ENCODE measurements at places on chromosomes 11 and 22. TPM values are rescaled to one million over a fixed set of nuclear protein-coding genes. Genes with fewer than 3 reads are reported as not detected.

DNA sequence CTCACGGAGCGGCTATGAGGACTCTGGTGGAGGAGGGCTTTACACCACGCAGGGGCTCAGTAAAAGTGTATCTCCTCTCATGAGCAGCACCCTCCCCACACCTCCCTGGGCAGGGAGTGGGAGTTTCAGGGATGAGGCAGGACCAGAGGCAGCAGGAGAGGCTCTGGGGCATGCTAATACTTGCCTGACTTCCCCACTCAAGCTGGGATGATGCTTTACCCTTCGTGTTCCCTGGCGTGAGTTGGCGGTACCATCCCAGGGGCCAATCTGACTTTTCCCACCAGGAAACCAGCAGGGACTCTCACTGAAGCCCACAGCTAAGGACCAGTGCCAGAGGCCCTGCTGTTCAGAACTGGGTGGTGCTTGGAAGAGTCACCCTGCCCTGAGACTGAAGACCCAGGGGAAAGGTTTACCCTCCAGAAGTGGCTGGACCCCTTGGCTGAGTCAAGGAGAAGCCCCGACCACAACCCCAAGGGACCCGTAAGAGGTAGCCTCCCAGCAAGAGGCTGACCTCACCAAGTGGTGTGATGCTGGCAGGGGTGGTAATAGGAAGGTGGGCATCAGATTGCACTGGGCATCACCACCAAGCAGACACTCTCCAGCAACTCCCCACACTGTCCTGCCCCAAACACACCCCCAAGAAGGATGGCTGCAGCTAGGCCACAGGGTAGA is 65.6 kb downstream of the THAP12 start:
- DNase-seq, result no peak

DNA sequence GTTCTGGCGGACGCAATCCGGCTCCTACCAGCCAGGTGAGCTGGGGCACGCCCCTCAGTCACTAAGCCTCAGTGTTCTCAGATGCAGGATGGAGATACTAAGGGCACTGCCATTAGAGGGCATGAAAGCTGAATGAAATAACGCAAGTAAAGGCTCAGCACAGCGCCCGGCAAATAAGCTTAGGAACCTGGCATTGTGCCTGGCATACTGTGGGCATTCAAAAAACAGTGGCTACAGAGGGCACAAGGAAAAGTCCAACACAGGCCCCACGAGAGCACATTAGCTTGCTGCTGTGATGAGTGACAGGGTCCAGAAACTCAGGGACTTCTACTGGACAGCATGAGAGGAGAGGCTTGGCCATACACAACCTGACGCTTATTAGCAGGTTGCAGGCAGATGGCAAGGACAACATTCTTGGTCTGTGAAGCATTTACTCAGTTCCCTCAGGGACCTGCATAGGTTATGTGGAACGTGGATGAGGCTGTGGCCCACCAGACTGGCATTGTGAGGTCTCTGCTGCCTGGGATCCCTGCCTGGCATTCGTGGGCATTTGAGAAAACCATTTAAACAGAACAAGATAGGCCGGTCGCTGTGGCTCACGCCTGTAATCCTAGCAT is 12.2 kb downstream of the TXN2 start:
- DNase-seq, result no peak

- no peak for DNase-seq
These were observed 14.5 kb downstream of the ATG16L2 start for GRCh38 chr11:72828692-72829101.

Gene ABCG4
- 0.13 TPM for total RNA-seq

Gene GLB1L3
- 0.75 TPM for total RNA-seq

- no peak for DNase-seq
These were observed 185.1 kb downstream of the CWF19L2 start for GRCh38 chr11:107272561-107272960.

GRCh38 chr22:50268655-50269113 is 1.5 kb downstream of the MAPK11 start:
- no peak for DNase-seq

GRCh38 chr11:112345706-112346105 is 85.0 kb upstream of the PLET1 start:
- DNase-seq, result no peak

- DNase-seq, result no peak
These were observed 54.7 kb downstream of the ABTB2 start for GRCh38 chr11:34303028-34303570.

DNA sequence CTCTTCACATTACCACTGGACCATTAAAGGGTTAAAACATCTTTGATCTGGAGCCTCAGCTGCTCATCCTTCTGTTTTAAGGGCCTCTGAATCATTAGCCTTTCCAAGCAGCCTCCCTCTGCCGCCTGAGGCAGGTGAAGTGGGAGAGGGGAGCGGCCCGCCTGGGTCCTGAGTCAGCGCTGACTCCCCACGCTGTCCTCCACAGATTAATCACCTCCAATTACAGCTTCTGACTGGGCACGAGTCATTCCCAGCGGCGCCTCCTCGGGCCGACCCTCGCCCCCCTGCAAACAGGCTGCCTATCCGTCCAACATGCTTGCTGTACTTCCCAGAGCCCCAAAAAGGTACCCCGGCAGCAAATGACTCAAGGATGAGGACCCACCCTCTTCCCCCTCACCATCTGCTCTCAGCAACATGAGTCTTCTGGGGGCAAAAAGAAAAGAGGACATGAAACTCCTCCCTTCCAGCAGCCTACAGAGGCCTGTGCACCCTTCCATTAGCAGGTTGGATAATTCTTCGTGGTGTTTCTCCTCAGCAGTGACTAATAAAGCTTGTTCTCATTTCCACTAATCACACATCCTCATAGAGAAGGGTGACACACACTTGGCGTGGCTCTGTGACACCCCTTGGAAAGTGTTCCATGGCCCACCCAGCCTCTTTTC is 44.3 kb upstream of the JAM3 start:
- no peak for DNase-seq

GRCh38 chr11:130402570-130402969 is 25.8 kb downstream of the ADAMTS8 start:
- DNase-seq, result no peak

- DNase-seq, result no peak
These were observed 7.3 kb upstream of the AMBRA1 start for GRCh38 chr11:46601129-46601528.

Gene F2
- total RNA-seq, result not detected

Gene PLA2G6
- 15.5 TPM for total RNA-seq

DNA sequence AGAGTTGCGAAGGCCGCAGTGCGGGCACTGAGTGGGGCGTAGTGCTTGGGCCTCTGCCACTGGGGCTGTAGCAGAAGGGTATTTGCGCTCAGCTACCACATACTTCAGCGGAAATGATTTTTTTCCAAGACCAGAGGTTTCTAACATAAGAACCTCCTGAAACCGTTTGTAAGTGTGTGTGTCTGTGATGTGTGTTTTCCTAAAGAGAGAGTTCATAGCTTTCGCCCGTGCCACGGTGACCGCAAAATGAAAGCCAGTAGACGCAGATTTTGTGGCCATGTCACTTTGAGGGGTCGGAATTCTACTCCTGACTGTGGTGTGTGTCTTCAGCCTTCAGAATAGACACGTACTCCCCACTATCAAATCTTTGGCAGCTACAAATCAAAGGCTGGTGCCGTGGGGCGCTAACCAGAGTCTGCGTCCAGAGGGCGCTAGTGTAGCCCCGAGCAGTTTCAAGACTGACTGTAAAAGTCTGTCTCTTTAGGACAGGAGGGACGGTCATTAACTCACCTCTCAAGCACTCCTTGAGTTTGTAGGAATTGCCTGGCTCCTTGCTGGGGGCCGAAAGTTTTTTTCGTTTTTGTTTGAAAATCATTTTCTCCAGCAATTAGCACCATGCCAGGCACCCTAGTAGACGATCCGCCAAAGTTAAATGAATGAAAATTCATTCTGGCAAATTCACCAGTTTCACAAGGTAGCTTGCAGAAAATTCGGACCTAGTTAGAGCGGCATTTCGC is 2.5 kb upstream of the CALCA start:
- no peak for DNase-seq

Gene EXPH5
- total RNA-seq, result 10.1 TPM

DNA sequence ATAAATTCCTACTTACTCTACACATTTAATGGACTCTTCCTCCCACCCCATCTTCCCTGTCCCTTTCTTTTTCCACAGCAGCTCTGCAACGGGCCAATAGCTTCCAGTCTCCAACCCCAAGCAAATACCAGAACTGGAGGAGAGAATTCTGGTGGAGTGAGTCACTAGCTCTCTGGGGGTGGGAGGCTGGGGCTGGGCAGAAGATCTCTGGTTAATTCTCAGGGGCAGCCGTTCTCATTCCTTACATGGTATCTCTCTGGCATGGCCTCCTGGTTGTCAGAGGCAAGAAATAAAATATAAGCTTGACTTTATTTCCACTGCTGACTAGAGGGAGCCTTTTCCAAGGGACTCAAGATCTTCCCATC is 90.4 kb upstream of the PARVA start:
- peak; percentile 89 for DNase-seq

Gene ACTN3
- total RNA-seq, result not detected

Gene PPM1F
- total RNA-seq, result 27.0 TPM

DNA sequence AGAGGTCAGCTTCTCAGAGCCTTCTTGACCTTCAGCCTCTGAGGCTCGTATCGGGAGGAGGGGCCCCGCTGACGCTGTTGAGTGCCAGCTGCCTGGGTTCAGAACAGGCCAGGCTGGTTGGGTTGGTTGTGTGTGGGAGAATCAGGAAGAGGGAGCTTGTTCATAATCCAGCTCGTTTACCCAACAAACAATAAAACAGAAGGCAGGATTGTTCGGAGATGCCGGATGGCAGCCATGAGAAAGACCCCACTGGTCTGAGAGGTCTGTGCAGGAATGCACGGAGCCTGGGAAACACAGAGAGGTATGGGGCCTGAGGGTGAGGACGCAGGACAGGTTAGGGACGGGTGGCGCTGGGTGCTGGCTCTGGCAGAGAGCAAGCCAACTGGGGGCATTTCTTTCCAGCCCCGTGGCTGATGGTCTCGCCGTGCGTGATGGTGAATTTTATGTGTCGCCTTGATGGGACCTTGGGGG is 31.6 kb upstream of the SHANK2 start:
- DNase-seq, result no peak

- DNase-seq, result no peak
These were observed 71.8 kb upstream of the B3GAT1 start for GRCh38 chr11:134483857-134484256.

Gene PARVA
- 45.9 TPM for total RNA-seq

- no peak for DNase-seq
These were observed 116.0 kb upstream of the BID start for GRCh38 chr22:17890245-17890671.

Gene KCNQ1OT1
- total RNA-seq, result 0.54 TPM

- no peak for DNase-seq
These were observed 14.5 kb downstream of the PCSK7 start for GRCh38 chr11:117217141-117218084.

DNA sequence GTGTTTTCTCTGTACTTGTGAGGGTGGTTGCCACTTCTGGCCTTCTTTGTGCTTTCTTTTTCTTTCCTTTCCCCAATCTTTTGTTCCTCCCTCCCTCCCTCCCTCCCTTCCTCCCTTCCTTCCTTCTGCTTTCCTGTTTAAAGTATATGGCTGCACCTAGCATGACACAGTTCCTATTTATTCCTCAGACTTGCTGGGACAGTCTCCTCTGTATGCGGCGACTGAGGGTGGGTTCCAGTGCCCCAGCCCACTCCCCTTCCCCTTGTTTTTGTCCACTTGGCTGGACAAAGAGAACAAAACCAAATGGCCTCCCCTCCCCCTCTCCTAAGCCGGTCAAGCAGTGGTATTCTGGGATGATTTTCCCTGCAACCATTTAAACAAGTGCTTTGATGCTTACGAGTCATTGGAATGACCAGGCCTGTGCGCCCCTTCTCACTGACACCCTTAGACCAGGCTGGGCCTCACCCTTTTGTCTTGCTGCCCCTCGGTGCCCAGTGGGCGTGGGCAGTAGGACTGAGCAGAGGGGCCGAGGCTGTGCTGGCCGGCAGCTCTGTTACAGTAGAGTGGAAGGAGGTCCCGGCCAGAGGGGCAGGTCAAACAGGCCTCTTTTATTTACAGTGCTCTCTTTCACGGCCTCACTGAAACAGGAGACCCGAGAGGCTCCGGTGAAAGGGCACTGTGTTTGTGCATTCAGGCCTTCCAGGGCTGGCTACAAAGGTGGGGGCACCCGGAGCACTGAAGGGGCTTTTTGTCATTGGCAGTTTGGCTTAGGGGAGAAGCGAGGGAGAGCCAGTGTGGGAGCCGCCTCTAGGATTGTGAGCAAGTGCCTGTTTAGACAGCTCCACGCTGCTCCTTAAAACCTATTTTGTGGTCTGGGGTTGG is 32.2 kb downstream of the ZBTB16 start:
- no peak for DNase-seq

DNA sequence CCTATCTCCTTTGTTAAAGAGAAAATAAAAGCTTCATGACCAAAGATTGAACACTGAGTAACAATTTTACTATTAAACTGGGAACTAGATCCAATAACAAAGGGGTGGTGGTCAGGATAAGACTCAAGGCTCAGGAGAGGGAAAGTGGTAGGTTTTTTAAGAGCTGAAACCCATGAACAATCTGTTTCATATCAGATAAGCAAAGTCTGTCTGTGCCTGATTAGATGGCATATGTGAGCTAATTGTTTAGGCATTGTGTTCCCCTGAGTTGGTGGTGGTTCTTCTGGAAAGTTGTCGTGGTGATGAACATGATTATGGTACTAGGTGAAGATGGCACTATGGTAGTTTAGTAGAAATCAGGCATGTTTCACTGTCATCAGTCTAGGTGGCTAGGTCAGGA is 24.4 kb downstream of the USP47 start:
- no peak for DNase-seq

DNA sequence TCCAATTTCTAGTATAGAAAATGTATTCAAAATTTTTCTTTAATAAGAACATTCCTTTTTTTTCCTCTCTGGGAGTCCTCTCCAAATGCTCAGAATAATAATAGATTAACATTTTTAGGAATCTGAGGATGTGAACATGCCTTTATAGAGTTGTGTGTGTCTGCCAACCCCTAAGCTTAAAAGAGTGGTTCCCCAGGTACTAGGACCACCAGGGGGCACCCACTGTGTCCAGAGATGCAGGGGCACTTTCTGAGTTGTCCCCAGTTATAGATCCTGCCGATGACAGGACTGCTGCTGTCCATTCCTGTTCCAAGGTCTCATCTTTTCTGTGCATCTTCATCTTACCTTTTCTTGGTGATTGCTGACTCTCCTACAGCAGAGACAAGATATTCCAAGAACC is 27.0 kb upstream of the MICAL2 start:
- no peak for DNase-seq

DNA sequence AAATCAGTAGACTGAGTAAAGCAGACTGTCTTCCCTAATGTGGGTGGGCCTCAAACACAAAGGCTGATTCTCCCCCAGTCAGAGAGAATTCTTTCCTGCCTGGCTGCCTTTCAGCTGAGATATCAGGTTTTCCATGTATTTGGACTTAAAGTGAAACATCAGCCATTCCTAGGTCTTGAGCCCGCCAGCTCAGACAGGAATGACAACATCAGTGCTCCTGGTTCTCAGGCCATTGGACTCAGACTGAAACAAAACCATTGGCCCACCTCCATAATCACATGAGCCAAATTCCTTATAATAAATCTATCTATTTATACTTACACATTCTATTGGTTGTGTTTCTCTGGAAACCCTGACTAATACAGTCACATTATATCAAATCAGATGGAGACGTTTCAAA is 56.7 kb upstream of the CLPB start:
- DNase-seq, result no peak

- no peak for DNase-seq
These were observed 114.1 kb upstream of the SESN3 start for GRCh38 chr11:95344932-95345642.

- no peak for DNase-seq
These were observed 48.4 kb upstream of the MPEG1 start for GRCh38 chr11:59261150-59261549.

Gene CHRNA10
- total RNA-seq, result 0.54 TPM

Gene GLYAT
- total RNA-seq, result not detected

Data from kidney epithelial cell (primary cell).